ENCODE measurements at places on chromosomes 5 and 9.

GRCh38 chr5:102531506-102531905 lies 32.7 kb upstream of the SLCO6A1 start:
- DNase-seq, result no peak

DNA sequence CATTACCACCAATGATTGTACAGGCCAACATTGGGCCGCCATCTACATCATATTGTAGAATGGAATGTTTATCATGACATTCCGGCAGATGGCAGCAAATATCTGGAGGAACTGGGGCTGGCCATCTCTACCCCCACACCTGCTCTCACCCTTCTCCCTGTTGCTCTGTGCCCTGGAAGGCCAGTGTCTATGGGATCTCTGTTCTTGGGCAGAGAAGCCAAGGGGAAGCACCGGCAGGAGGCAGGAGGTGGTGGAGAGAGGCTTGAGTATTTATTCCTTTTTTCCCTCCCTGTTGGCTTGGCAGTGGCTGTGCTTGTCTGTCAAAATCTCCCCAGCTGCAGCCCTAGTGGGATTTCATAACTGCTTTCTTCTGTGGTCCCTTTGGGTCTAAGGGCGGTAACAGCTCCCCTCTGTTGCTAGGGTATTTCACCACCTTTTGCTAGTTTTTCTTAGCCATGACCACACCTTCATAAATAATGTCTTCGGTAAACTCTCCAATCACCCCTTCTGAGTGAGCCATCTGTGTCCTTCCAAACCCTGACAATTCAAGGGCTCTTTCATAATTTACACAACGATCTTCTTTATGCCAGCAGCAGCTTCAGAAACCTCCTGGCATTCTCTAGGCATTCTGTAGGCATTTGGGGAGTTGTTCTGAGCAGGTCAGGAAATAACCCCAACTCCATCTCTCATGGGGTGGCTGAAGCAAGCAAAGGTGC lies 225.8 kb downstream of the MELK start:
- no peak for DNase-seq

- DNase-seq, result no peak
Observed at GRCh38 chr9:79222483-79222882, 349.3 kb upstream of the TLE4 start.

- no peak for DNase-seq
Observed at GRCh38 chr9:27150746-27151406, 41.9 kb downstream of the TEK start.

DNA sequence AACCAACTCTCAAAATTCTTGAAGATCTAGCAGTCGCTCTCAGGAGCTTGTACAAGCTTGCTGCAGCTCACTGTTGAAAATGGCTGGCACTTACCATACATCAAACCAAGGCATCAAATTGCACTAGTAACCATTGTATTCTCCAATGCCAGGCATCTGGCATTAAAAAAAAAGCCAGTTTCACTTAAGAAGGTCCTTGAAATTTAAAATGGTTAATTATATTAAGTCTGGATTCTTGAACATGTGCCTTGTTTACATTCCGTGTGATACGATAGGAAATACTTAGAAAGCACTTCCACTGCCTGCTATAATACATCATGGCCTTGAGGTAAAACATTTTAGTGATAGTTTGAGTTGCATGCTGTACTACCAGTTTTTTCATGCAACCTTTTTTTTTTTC lies 300.7 kb downstream of the KDM4C start:
- DNase-seq, result no peak

- no peak for DNase-seq
Observed at GRCh38 chr5:78550891-78551290, 97.7 kb downstream of the LHFPL2 start.

DNA sequence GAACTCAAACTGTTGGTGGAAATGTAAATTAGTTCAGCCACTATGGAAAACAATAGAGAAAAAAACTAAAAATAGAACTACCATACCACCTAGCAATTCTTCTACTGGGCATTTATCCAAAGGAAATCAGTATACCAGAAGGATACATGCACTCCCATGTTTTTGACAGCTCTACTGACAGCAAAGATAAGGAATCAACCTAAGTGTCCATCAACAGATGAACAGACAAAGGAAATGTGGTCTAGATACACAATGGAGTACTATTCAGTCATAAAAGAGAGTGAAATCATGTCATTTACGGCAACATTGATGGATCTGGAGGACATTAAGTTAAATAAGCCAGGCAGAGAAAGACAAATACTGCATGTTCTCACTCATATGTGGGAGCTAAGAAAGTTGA lies 21.8 kb upstream of the C9orf40 start:
- DNase-seq, result no peak

GRCh38 chr5:33032271-33033070 lies 321.4 kb downstream of the NPR3 start:
- DNase-seq, result no peak

GRCh38 chr9:93141771-93142483 lies 7.9 kb upstream of the NINJ1 start:
- DNase-seq, result no peak

DNA sequence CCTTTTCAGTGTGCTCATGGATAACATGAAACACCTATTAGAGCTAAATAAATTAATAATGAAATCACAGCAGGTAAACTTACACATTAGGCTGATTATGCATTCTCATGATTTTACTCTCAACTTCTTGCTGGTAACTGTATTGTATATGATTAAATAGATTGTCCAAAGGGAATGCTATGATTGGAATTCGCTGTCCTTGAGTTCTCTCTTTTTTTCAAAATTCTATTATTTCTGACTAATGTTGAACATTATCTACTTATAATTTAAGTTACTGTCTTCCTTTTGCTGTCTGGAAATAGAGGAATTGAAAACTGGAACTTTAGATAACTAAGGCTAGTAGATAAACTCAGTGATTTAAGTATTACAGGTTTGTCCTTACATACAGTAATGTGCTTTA lies 13.1 kb downstream of the CENPH start:
- no peak for DNase-seq

- no peak for DNase-seq
Observed at GRCh38 chr9:111298111-111298510, 31.9 kb downstream of the OR2K2 start.
